NCI-H187 (cell line): ENCODE measurements at places on chromosomes 6 and 20.

- DNase-seq: no peak
Measured at GRCh38 chr20:51022803-51023616, at the start of gene KCNG1. KCNG1 (minus strand) TSS chr20:51023107; CDS start chr20:51010338, 12,769 bp downstream.

GRCh38 chr6:106287215-106287614 is 38.3 kb downstream of the ATG5 start:
- DNase-seq: no peak

GRCh38 chr20:44997668-44998067 is 31.4 kb downstream of the STK4 start:
- no peak for DNase-seq

GRCh38 chr6:142893088-142893487 is 51.9 kb downstream of the HIVEP2 start:
- DNase-seq: no peak

- DNase-seq: no peak
Measured at GRCh38 chr20:48595495-48596333, 232.1 kb downstream of the PREX1 start.

DNA sequence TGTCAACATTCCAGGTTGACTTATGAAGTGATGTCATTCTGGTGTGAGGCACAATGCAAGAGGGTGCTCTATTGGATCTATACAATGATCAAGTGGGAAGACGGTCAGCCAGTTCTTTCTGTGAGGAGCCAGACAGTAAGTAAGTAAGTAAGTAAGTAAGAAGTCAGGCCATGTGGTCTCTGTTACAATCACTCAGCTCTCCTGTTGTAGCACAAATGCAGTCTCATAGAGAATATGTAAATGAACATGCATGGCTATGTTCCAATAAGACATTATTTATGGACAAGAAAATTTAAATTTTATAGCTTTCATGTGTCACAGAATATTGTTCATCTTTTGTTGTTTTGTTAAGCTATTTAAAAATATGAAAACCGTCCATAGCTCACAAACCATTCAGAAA is 399.7 kb downstream of the BTBD3 start:
- no peak for DNase-seq

DNA sequence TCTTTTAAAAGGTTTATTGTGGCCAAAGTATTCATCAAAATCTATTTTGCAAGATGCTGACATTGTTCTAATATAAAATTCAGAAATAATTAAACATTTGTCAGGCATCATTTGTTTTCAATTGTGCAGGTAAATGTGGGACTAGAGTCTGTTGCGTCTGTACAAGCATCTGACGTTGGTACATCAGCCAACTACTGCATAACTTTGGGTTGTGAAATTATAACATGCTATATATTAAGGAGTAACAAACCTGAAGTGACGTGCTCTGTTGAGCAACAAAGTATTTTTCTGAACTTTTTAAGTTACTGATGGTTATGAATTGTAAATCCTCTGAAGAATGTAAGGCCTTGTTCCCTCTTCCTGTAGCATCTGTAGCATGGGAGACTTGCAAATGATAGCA is 66.0 kb downstream of the RNF182 start:
- DNase-seq: no peak

DNA sequence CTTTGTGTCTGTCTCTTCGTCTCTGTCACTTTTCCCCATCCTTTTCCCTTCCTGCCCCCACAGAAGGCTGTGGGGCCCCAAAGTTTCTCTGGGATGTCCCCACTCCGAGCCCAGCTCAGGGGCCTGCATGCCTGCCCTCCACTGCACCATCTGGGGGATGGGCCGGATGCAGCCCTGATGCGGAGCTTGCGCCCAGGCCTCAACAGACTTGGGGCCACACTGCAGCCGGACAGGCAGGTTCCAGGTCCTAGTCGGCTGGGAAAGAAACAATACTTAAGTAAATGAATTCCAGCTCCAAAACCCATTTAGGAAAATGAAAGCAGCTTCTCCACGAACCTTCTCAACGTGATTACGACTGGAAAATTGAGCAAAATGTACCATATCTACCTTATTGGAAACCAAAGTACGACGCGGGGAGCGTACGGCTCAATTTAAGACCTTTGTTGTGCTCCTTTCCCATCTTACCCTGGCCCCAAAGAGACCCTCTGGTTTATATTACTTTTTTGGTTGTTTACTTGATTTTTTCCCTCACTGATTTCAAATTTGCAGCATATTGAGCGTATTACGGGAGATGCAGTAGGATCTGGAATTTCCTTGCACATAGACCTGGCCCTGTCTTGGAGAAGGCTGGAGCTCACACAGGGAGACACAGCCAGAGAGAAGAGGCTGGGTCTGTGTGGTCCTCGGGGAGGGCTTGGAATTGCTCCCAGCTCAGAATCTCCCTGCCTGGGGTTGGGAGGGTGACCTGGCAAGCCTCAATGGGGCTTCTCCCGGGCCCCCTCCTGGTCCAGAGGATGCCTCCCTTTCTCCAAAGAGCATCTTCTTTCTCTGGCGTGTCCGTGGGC is 8.0 kb downstream of the FOXC1 start:
- no peak for DNase-seq

DNA sequence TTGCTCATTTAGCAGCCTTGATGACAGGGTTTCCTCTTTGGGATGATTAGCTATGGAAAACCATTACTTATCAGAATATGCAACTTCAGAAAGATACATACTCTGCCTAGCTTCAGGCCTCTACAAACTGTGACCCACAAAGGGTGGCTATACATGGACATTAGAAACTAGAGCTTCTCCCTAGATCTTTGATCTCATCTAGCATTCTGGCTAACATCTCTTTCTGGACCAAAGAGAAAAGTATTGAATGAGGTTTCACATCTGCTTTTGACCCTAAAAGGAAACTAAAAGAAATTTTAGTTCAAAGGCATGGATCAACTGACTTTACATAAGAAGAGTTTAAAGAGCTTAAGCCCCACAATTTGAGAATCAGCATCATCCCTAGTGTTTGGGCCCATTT is 12.4 kb upstream of the HMGN3 start:
- no peak for DNase-seq

GRCh38 chr6:116931456-116931855 is 54.4 kb downstream of the RFX6 start:
- no peak for DNase-seq

DNA sequence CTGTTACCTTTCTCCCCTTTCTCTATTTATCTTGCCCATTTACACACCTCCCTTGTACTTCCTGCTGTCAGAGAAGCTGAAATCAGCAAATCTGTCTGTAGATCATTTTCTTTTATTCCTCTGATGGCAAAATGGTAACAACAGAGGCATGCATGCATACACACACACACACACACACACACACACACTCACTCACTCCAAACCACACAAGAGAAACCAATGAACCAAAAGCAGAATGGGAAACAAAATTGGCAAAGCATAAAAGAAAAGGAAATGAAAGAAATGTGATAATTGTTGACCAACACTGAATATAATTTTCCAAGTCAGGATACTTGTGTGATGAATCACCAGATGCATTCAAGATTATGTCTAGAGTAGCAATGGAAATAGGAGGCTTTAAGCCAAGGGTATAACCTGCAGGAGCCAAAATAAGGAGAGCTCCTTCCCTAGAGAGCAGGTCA is 172.4 kb downstream of the PLCB4 start:
- DNase-seq: no peak

- no peak for DNase-seq
Measured at GRCh38 chr6:79543886-79544285, 6.7 kb upstream of the LCA5 start.

- no peak for DNase-seq
Measured at GRCh38 chr20:10655720-10656669, 17.8 kb downstream of the JAG1 start.

GRCh38 chr20:58511861-58512260 is 3.3 kb downstream of the APCDD1L start:
- no peak for DNase-seq

GRCh38 chr6:159061146-159061545 is 16.4 kb upstream of the TAGAP start:
- DNase-seq: no peak

GRCh38 chr6:19692506-19693298 is 144.5 kb upstream of the ID4 start:
- no peak for DNase-seq

DNA sequence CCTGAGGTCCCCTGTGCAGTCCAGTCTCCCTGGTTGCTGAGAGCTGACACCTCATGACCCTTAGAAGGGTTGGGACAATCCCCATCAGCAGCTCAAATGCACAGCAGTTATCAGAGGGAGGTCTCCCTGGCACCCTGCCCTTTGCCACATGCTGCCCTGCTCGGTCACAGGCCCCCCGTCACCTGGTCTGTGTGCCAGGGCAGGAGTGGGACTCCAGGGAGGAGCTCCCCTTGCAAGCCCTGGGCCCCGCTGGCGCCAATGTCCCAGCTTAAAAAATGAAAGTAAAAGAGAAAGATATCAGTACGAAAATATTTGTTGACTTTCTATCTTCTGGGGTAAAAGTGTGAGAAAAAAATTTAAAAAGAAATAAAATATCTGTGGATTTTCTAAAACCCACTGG is 68.1 kb upstream of the SLC22A16 start:
- no peak for DNase-seq

- DNase-seq: peak; percentile 49
Measured at GRCh38 chr6:33761922-33762629, 15.4 kb upstream of the IP6K3 start.

GRCh38 chr6:116113386-116113785 is 12.5 kb downstream of the COL10A1 start:
- no peak for DNase-seq

DNA sequence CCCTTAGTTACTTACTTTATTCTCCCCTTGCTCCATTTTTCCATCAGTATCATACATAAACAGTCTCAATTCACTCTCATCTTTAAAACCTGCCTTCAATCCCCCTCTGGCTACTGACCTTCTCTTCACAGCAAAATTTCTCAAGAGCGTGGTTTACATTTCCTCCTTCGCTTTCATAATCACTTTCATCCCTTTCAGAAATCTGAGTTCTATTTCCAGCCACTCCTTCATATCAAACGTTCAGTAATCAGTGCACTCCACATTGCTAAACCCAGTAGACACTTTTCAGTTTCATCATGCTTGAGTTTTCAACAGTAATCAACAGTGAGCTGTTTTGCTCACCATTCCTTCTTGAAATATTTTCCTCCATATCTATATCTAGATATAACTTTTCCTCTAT is 176.7 kb upstream of the HSF2 start:
- DNase-seq: no peak

DNA sequence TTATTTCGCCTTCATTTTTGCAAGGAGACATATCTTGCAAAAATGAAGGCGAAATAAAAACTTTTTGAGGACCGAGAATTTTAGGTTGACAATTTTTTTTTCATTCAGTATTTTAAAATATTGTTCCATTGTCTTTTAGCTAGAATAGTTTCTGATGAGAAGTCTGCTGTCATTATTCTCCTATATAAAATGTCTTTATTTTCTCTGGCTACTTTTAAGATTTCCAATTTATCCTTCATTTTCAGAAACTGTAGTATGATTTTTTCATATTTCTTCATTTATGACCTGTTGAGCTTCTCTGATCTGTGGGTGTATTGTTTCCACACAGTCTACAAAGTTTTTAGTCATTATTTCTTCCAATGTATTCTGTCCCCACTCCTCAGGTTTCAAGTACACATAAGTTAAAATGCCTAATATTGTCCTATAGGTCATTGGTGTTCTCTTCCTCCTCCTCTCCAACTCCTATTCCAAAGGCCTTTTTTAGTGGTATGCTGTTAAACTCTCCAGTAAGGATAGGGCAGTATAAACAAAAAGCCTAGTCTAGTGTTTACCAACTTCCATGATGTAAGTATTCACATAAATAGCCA is 15.7 kb downstream of the AHI1 start:
- DNase-seq: no peak

GRCh38 chr6:136365776-136366354 is 76.2 kb upstream of the BCLAF1 start:
- DNase-seq: no peak

- DNase-seq: no peak
Measured at GRCh38 chr20:15814911-15815310, 758.3 kb downstream of the KIF16B start.

GRCh38 chr6:29597184-29597583 is 12.3 kb downstream of the OR2H2 start:
- DNase-seq: no peak

DNA sequence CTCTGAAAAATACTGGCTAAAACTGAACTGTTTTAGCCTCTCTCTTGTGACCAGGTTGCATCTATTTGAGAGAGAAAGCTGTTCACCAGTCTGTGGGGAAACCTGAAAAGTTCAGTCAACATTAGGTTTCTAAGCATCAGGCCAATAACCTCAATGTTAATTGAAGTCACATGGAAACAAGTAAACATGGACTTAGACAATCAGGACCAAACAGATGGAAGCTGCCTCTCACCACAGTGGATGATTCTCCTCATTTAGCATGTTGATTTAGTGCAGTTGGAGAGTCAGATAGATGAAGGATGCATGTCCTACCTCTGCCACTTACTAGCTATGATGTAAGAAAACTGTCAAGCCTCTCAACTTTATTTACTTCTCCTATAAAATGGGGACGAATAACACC is 18.2 kb downstream of the SCGN start:
- DNase-seq: no peak

DNA sequence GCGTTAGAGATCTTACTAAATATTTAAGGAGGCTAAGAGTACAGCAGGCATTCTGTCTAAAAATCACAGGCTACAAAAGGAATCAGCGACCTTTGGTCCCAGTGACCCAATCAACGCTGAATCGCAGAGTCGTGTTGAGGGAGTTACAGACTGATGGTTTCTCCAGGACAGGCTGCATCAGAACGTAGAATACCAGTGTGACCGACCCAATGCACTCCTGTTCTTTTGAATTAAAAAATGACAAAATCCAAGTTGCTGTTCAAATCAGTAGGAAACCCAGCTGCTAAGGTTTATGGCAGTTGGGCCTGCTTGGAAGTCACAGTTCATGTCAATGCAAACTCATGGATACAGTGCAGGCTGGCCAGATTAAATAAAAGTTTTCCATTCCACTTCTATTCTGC is 155.8 kb upstream of the AFDN start:
- DNase-seq: no peak

DNA sequence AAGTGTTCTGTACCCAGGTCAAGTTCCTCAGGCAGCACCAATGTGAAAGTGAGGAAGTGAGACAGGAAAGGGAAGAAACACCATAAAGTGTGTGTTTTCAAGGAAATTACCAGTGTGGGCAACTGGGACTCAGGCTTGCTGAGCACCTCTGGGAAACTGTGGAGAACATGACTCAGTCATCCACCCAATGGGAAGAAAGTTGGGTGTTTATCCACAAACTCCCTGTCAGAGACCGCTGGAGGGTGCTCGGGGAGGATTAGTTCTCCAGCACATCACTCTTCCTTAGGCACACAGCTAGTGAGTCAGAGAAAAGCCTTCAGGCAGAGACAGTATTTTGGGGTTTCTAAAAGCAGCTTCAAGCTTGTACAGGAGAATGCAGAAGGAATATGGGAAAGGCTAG is 93.6 kb downstream of the PCSK2 start:
- DNase-seq: no peak

GRCh38 chr6:113414511-113414910 is 442.6 kb upstream of the MARCKS start:
- DNase-seq: no peak

GRCh38 chr20:40689943-40690835 is 1.2 kb upstream of the MAFB start:
- peak; percentile 80 for DNase-seq

GRCh38 chr20:3710011-3710466 is 2.4 kb downstream of the SIGLEC1 start:
- no peak for DNase-seq
